ENCODE measurements at places on chromosomes 4 and X.

DNA sequence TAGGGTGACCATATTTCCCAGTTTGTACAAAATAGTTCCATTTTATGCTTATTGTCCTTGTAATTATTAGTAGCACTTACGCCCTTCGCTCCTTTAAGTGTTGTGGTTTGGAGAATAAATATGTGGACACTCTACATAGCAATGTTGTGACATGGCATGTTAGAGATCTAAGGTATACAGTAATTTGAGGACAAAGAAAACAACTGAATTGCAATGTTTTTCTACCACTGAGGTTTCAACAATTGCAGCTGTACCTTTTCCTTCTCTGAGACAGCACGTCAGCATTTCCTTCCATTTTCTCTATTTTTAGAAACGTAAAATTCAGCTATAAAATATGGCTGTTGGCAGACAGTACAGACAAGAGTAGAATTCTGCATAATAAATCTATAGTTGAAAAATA lies 323.1 kb downstream of the MAPK10 start:
- DNase-seq, result peak; percentile 29

DNA sequence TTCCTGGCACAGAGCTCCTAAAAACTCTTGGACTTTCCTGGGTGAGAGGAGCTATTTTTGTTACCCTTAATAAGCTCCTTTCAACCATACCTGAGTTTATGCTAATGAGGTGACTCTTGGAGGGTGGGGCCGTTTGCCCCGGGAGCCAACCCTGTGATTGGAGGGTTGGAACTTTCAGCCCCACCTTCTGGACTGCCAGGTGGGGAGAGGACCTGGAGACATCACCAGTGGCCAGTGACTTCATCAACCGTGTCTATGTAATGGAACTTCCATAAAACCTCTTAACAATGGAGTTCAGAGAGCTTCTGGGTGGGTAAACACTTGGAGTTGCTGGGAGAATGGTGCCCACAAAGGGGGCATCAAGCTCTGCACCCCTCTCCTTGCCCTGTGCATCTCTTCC lies 17.9 kb upstream of the ENPP6 start:
- DNase-seq, result no peak

DNA sequence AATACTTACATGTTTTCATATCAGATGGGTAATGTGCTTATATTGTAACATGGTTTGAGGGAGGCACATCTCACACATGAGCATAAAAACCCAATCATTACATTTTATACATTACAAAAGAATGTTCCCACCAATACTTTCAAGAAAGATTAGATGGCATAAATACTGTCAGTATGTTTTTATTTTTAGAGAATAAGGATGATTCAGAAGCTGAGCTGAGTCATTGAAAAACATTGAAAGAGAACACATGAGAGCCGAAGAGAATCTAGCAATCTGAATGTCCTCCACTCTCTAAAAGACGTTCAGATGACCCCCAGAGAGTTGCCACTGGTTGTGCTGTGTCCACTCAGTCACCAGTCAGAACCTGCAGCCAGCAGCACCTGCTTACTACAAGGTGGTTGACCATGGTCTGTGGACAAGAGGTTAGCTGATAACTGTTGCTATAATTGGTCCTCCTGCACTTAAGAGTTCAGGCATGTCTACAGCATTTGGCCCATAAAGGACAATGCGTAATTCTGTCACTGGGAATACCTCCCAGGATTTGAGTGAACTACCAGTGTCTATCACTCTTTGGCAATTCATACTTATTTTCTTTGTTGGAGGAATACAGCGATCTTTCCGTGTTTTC lies 382.2 kb upstream of the IGFBP7 start:
- peak; percentile 1 for DNase-seq

GRCh38 chrX:17376431-17377077 lies 1.6 kb downstream of the NHS start:
- peak; percentile 18 for DNase-seq

DNA sequence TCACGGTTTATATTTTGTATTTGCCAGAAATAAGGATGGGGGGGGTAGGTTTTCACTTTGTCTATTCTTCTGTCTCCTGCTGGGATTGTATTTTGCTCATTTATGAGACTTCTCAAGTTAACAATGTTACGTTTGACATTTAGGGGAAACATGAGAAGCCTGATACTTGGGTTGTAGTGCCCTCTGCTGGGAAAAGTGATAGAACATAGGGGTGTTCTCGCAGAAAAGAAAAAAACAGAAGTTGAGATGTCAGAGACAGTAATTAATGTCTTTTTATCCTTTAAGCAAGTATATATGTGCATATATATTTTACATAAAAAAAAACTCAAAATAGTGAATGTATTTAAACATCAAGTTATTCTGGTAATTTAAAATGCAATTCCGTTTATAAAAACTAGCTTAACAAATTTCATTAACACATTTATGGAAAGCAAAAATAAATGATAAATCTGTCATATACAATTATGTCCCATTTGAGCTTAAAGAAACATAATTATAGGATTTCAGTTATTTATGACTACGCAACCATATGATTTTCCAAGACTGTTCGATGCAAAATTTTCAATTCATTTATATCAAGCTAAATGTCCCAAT lies 46.0 kb upstream of the TMPRSS11F start:
- DNase-seq, result peak; percentile 43

GRCh38 chr4:184014301-184014700 lies 109.2 kb downstream of the STOX2 start:
- DNase-seq, result no peak

DNA sequence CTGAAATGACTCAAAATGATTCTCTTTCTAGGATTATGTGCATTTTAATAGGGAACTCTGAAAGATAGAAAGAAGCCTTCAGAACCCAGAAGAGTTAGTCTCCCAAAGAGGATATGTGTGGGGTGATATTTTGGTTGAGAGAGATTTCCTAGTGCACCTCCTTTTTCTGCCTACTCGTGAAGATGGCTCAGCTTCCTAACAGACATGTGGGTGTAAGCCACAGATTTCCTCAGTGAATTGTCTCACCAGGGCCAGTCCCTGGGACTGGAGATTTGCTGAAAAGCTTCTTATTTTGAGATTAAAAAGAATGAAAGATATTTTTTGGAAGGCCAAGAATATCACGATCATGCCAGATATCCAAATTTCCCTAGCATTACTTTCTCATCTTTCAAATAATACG lies 42.8 kb downstream of the MAGEB17 start:
- no peak for DNase-seq

- DNase-seq, result no peak
These were observed 324.8 kb upstream of the INTU start for GRCh38 chr4:127307996-127308395.

DNA sequence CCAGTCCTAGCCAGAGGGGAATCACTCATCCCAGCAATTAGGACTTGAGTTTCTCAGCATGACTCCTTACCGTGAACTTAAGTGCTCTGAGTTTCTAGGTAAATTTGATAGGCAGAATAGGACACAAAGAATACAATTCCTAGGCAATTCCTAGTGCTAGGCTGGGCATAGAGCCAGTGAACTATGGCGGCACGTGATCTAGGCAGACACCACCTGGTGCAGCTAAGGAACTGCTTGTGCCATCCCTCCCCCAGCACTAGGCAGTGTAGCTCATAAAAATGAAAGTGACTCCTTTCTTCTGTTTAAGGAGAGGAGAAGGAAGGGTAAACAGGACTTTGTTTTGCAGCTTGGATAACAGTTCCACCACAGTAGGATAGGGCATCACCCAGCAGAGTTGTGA lies 736.3 kb upstream of the PCDH7 start:
- DNase-seq, result peak; percentile 6

- DNase-seq, result no peak
These were observed 334.9 kb upstream of the GATB start for GRCh38 chr4:152095701-152096070.

GRCh38 chr4:158538911-158539310 lies 17.2 kb downstream of the RXFP1 start:
- DNase-seq, result no peak

DNA sequence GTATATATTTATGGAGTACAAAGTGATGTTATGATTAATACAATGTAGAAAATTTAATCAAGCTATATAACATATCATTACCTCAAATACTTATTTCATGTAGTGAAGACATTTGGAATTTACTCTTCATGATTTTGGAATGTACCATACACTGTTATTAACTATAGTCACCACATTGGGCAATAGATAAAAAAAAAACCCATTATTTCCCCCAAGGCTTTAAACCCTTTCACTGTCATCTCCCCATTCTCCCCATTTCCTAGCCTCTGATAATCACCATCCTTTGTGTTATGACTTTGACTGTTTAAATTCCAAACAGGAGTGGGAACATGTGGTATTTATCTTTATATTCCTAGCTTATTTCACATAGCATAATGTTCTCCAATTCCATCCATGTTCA lies 2189.1 kb upstream of the AGA start:
- DNase-seq, result no peak

DNA sequence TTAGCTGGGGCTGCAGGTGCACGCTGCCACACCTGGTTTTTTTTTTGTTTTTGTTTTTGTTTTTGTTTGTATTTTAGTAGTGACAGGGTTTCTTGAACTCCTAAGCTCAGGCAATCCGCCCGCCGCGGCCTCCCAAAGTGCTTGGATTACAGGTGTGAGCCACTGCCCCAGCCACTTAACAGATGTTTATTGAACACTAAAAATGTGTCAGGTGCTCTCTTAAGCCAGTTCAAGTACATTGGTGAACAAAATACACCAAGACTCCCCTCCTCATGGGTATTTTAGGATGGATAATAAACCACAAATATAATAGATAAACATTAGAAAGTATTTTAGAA lies 69.9 kb downstream of the TRAPPC11 start:
- no peak for DNase-seq

DNA sequence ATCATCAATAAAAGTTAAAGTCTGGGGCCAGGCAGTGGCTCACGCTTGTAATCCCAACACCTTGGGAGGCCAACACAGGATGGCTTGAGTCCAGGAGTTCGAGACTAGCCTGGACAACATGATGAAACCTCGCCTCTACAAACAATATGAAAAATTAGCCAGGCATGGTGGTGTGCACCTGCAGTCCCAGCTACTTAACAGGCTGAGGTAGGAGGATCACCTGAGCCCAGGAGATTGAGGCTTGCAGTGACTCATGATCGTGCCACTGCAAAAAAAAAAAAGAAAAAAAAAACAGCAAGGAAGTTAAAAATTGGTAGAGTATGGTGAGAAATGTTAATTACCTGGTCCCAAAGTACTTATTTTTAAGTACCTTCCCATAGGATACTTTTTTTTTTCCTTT lies 27.5 kb downstream of the FBXW7 start:
- DNase-seq, result no peak

DNA sequence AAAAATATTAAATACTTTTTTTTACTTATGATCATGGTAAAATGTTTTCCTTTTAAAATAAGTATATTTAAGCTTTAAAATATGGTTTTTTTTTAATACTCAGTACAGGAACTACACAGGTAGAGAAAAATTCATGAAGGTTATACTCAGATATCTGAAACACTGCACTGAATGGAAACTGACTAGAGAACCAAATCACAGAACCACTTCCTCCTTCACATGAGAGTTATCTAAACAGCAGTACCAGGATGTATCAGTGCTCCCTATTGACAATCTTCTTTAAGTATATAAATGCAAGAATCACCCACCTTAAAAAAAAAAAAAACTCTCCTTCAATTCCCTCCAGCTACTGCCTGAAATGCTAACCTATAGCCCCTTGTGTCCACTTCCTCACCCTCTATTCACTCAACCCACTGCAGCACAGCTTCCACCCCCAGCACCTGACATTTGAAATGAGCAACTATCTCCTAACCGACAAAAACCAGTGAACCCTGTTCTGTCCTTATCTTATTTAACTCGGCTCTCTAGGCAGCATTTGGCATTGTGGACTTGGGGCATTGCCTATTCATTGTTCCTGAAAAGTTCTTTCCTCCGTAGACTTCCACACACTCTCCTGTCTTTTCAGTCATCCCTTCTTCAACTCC lies 9.1 kb downstream of the SLC7A3 start:
- DNase-seq, result no peak

GRCh38 chr4:7074426-7074825 lies 6.6 kb upstream of the GRPEL1 start:
- DNase-seq, result peak; percentile 51

GRCh38 chr4:168646001-168646768 lies 149.3 kb downstream of the PALLD start:
- no peak for DNase-seq

GRCh38 chrX:15293451-15293850 lies 22.0 kb downstream of the ASB11 start:
- DNase-seq, result no peak

- no peak for DNase-seq
These were observed 17.0 kb downstream of the ADGRA3 start for GRCh38 chr4:22498866-22499265.

GRCh38 chr4:66564901-66565651 lies 894.8 kb upstream of the EPHA5 start:
- DNase-seq, result peak; percentile 89

- no peak for DNase-seq
These were observed 9.7 kb upstream of the CLNK start for GRCh38 chr4:10694151-10694827.

DNA sequence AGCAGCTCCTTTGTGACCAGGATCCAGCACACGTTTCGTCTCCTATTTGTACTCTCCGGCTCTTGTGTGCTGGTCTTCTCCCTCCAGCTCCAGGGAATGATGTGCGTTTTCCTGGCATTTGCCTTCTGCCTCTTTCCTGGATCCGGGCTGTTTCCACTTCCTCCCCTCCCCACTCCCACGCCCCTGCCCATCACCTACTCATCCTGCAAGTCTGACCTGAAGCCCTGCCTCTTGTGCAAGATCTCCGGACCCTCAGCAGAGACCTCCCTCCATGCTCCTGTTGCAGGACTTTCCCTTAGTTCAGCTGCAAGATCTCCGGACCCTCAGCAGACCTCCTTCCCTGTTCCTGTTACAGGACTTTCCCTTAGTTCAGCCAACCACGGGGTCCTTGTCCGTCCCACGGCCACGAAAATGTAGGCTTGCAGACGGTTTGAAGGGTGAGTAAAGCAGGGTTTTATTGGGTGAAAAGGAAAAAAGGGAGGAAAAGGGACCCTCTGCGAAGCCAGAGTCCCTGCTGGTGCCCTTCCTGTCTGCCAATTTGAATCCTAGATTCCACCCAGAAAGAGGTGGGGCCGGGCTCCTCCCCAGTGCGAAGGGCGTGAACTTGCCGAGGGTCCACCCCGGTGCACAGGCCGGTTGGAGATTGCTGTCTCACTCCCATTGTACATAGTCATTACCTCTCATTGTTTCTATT lies 74.4 kb upstream of the IRF2 start:
- no peak for DNase-seq

DNA sequence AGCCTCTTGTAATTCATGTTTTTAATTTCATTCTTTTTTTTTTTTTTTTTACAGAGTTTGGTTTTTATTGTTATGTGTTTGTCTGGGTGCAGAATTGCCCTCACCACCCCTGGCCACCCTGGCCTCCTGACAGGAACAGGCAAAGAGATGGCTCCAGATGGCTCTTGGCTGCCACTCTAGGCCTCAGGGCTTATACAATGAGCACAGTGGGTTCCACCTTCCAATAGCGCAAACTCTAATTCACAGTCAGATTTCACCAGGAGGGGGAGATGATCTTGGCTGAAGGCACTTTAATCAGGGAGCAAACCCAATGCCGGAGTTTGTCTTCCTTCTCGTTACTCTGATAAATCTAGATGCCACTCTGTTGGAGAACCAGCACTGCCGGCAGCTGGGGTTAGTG lies 24.8 kb downstream of the CPE start:
- peak; percentile 2 for DNase-seq

Measured in EL (cell line).